ENCODE measurements at places on chromosomes 3 and 15. TPM values are rescaled to one million over a fixed set of nuclear protein-coding genes. Genes with fewer than 3 reads are reported as not detected.

DNA sequence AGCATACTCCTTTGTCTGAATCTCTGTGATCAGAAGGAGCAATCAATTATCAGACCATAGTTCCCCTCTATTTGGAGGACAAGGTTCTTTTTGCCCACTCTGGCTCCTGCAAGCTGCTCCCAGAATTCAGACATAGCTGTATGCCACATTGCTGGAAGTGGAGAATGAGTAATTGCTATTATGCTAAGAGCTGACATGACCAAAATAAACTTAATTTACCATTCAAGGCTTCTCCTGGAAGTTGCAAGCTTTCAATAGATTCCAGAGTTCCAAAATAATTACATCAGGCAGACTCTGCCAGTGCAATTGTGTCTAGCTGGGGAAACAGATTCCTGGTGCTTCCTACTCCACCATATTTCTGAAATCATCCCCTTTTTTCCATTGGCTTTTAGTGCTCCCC is 7.6 kb upstream of the DRD3 start:
- DNase-seq: no peak

DNA sequence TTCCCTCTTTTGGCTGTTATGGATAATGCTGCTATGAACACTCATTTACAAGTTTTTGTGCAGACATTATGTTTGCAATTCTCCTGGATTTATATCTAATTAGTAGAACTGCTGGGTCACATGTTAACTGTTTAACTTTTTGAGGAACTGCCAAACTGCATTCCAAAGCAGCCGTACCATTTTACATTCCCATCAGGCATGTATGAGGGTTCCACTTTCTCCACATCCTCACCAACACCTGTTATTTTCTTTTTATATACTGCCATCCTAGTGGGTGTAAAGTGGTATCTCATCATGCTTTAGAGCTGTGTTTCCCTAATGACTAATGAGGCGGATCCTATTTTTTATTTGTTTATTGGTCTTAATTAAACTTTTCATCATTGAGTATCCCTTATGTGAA is 9.2 kb downstream of the KPNA4 start:
- DNase-seq: no peak

GRCh38 chr3:189292667-189293484 is 121.1 kb downstream of the TPRG1 start:
- no peak for DNase-seq

GRCh38 chr3:150447084-150447483 is 39.0 kb downstream of the TSC22D2 start:
- no peak for DNase-seq

- DNase-seq: no peak
These were observed 56.5 kb downstream of the DCLK3 start for GRCh38 chr3:36707623-36708409.

DNA sequence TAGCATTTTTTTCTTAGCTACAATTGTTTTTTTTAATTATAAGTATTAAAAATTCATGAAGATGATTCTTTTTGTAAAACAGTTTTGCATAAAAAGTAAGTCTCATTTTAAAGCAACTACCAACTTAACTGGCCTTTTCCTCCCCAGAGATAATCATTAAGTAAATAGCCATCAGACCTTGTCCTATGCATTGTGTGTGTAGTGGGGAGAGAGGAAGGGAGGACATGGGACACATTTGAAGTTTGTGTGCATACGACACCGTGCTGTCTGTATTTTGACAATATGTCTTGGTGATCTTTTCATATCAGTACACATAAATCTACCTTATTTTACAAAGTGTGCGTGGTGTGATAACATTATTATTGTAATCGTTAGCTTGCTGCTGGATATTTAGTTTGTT is 8.1 kb downstream of the SNRPN start:
- no peak for DNase-seq

Gene CEP152
- total RNA-seq: 5.9 TPM

Gene AGTR1
- total RNA-seq: 0.85 TPM

Gene PDZRN3
- total RNA-seq: 14.2 TPM
